ENCODE measurements at places on chromosomes 11 and 22.

DNA sequence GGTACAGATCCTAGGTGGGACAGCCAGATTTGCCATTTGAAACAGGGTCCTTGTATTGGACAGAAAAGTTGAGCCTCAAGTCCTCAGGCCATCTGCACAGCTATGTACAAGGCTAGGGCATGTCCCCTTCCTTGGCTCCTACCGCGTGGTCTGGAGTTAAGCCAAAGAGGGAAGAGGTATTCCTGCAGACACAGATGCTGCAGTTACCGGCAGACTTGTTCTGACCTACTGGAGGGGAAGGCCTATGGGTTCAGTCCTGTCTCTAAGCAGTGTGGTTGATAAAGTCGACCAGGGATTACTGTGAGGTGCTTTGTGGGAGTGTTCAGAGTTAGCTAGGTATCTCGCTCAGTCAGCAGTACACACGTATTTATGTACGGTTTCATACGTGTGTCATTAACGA is 180.6 kb downstream of the ADAMTS15 start:
- DNase-seq = no peak

DNA sequence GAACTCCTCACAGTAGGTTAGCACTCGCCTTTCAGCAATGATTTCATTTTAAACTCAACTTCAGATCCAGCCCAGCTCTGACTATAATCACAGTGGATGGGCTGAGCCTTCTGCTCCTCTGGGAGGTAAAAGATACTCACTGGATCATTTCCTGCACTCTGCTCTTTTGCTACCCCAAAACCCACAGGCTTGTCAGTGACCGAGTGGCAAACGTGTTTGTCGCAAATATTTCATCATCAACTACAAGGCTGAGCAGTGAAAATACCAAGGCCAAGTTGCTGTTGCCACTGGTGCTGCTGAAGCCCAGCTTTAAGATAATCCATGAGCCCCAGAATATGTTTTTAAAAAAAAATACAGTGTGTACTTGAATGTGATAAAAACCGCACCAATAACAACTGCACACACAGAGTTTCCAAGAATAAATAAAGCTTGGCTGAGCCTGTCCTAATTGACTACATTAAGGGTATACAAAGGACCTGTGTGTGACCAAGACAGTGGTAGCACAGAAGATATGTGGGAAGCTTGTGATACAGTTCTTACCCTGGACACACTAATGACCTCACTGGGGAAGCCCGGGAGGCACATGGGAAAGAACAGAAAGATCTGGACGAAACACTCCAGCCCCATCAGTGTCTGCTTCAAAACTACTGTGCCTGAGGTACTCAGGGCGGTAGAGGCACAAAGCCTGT is 41.3 kb downstream of the ABTB2 start:
- DNase-seq = no peak

GRCh38 chr11:19552656-19553260 is 159.9 kb upstream of the NAV2 start:
- no peak for DNase-seq

GRCh38 chr22:17648569-17648968 is 10.0 kb downstream of the BCL2L13 start:
- no peak for DNase-seq

DNA sequence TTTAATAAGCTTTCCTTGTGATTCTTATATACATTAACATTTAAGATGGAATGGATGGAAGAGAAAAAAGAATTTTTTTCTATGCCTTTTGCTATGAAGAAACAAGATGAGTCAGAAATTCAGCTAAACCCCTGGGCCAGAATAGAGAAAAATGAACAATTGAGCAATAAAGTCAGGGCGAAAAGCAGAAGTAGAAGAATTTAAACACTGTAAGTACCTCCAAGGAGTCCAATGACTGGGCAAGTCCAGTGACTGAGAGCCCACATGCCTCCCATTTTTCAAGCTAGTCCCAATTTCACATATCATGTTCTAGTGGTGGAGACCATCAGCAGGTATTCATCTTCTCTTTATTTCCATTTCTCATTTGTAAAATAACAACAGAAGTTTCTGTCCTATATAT is 18.6 kb upstream of the APLP2 start:
- DNase-seq = no peak

All from stimulated activated CD4-positive, alpha-beta T cell treated with anti-CD3 and anti-CD28 coated beads, Interleukin-15, amount 100 ng/mL, for 1 hour (primary cell).